ENCODE measurements at places on chromosomes 7 and 10.

DNA sequence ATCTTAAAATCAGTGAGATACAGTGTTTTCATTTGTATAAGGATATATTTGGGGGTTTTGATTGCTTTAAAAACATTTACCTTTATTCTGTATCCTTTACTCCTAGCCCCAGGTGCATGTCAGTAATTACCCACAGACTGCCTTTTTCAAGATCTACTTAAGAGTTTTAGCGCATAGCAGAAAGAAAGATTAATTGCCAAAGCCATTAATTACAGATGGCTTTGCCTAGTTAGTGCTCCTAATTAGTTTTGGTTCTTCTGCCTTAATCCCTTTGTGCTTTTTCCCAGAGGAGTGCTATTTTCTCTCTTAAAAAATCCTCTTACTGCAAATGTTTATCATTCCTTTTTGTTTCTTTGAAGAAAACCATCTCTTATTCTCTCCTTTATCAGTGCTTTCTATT lies 122.8 kb downstream of the MAPK8 start:
- DNase-seq, result no peak

GRCh38 chr7:15870347-15870746 lies 183.9 kb upstream of the MEOX2 start:
- no peak for DNase-seq

GRCh38 chr10:4353059-4353655 lies 472.9 kb upstream of the AKR1E2 start:
- no peak for DNase-seq

DNA sequence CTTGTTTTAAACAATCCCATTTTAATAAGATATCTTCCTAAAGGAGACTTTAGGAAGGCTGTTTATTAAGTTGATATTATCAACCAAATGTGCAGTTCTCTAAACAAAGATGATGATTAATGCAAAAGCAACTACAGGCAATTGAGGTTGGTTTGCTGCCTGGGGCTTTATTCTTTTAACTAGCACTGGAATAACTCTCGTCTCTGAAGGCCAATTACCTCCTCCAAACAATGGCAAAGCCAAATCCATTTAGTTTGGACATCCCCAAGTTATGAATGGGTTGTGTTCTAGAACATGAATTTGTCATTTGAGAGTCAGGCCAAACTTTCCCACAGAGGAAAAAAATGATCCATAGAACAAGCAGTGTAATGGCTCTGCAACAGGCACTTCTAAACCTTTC lies 114.1 kb downstream of the SLC16A9 start:
- DNase-seq, result no peak

DNA sequence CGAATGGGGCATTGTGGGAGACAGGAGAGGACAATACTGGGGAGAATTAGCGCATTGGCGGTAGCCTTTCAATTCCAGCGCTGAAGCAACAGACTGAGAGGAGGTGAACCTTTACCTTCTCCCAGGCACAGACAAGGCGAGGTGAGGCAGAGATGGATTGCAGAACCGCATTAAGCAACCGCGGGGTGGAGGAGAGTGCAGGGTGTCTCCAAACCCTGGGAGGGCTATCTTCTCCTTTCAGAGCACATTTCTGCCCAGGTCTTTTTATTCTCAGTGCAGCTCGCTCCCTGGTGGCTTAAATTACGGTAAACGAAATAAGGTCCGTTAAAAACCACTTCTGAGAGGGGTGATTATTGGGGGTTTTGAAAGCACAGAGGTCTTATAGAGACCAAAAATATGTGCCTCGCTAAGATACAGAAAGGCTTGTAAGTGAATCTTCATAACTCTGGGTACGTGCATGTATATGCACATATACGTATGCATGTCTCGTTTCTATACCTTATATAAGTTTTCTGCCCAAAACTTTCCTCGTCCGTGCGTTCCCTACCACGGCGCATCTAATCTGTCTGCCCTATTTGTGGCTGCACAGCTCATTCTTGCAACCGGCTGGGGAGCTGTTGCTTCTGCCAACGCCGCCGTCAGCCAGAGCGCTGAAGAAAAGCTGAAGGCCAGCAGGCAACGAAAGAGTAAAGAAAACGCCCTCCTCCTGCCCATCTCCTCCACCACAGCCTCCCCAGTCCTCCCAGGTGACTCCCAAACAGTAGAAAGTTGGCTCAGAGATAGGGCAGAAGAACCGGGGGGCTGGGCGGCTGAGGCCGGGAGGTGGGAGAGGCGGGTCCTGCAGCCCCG lies 895 bp upstream of the ZNF804B start:
- no peak for DNase-seq

GRCh38 chr10:86706401-86706841 lies 38.1 kb downstream of the LDB3 start:
- DNase-seq, result no peak

GRCh38 chr7:32062150-32062549 lies 8.1 kb downstream of the PDE1C start:
- no peak for DNase-seq

DNA sequence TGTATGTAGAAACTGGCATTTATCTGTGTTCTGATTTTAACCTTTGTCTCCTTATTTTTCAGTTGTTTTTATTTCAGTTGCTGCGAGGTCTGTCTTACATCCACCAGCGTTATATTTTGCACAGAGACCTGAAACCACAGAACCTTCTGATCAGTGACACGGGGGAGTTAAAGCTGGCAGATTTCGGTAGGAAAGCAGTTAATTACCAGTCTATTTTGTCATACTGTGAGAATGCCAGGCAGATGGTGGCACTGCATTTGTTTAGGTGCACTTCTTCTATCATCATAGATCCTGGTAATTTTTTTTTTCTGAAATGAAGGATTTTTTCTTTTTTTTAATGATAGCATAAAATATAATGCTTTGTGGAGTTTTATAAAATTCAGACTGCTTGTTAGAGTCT lies 321.4 kb downstream of the CDK14 start:
- DNase-seq, result no peak

DNA sequence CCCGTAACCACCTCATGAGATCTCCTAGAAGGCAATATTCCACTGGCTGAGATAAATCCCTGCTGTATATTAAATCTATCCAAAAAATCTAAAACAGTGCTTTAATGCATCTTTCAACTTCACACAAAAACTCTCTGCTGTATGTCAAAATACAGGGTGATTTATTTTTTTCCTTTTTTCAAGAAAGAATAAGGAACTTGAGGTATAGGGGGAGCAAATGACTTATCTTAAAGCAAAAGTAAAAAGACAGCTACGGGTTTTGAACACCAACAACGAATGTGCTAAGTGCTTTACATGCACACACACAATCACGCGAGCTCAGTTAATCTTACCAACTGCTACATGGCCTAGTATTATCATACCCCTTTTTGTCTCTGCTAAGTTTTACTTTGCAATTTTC lies 168.9 kb upstream of the PHF14 start:
- no peak for DNase-seq

- no peak for DNase-seq
These were observed 818 bp downstream of the DLD start for GRCh38 chr7:107891636-107892366.

DNA sequence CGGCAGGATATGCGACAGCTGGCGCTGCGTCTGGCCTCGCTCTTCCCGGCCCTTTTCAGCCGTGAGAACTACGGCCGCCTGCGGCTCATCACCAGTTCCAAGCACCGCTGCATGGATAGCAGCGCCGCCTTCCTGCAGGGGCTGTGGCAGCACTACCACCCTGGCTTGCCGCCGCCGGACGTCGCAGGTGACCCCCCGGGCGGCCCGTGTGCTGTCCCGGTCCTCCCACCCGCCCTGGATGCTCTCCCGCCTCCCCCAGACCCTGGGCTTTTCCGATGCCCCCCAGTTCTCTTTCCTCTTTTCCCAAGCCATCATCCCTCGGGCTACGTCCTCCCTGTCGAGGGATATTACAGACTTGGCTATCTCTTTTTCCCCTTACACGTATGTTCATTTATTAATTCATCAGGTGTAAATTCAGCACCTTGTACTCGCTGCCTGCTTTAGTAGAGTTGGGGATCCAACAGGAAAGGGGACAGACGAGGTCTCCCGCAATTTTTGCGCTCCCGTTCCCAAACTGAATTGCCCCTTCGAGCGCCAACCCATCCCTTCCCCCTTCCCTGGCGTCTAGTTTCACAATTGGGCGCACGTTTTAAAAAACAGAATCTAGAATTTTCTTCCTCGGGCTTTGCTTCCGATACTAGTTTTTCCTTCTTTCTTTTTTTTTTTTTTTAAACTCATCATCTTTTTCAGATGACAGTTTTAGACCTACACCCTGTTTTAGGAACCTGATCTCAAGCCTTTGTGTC lies 846 bp downstream of the MINPP1 start:
- DNase-seq, result no peak

GRCh38 chr7:80637454-80637853 lies 988 bp upstream of the CD36 start:
- no peak for DNase-seq

- no peak for DNase-seq
These were observed 229.4 kb downstream of the TNS3 start for GRCh38 chr7:47352394-47352968.

DNA sequence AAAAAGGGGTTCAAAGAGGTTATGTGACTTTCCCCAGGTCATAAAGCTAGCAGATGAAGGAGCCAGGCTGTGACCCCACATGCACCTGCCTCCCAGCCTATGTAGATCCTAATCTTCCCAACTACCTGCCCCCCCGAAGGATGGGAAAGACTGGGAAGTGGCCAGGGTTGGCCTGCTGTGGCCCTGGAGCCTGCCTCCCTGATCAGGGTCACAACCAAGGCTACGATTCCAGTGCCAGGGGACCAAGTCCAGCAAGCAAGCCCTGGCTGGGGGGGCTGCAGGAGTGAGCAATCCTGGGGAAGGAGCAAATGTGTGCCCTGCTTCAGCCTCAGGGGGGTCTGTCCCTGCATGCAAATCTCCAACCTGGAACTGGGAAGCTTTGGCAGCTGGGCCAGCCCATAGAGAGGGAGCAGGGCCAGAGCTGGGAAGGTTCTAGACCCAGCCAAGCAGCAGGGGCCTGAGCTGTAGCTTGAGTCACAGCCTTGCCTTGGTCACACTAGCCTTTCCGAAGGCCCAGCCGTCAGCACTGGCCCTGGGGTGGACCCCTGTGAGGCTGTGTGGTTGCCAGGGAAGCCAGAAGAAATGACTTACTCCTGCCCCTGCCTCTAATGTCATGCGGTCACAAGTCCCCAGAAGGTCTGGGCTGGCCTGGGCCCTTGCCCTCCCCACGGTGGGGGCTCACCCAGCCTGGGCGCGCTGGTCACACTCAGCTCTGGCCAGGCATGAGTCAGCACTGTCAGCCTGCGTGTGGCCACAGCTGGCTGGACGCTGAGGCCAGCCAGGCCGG lies 96.4 kb upstream of the ZMIZ1 start:
- no peak for DNase-seq

DNA sequence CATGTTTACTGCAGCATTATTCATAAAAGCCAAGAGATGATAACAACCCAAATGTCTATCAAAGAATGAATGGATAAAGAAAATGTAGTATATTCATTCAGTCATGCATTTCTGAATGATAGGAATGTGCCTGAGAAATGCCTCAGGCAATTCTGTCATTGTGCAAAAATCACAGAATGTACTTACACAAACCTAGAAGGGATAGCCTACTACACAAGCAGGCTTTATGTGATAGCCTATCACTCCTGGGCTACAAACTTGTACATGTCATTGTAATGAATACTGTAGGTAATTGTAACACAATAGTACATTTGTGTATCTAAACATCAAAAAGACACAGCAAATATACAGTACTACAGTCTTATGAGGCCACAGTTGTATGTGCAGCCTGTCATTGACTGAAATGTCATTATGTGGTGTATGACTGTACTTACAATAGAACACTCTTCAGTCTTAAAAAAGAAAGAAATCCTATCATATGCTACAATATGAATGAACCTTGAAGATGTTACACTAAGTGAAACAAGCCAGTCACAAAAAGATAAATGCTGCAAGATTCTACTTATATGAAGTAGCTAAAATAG lies 141.8 kb upstream of the GPR22 start:
- DNase-seq, result no peak

DNA sequence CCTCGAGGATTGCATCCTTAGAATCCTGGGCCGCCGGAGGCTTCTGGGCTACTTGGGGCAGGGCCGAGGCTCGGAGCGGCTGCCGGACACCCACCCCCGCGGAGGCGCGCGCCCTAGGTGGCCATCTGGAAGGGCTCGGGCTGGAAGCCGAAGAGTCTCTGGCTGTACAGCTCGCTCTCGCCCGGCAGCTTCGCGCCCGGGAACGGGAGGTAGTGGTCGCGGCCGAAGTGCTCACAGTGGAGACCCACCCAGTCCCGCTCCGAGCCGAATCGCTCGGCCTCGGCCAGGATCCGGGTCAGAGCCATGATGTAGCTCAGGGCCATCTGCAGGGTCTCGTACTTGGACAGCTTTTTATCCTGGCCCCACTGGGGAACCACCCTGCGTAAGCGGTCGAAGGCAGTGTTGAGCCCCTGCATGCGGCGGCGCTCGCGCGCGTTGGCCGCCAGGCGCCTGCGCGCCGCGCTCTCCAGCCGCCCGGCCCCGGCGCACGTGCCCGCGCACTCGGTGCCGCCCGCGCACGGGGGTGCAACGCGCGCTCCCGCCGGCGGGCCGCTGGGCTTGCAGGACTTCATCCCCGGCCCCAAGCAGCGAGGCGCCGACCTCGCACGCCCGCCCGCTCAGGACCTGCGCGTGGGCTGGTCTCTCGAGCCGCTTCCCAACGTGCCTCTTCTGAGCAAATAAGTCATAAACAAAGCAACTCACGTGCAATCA lies 652 bp downstream of the ATOH7 start:
- DNase-seq, result peak; percentile 13

- DNase-seq, result no peak
These were observed 190.8 kb upstream of the KMT2E start for GRCh38 chr7:104823177-104823576.

GRCh38 chr7:158957510-158957906 lies 101.2 kb downstream of the DYNC2I1 start:
- DNase-seq, result no peak

- no peak for DNase-seq
These were observed 81.9 kb upstream of the INSIG1 start for GRCh38 chr7:155215576-155216325.

- peak; percentile 26 for DNase-seq
These were observed 85.0 kb downstream of the PRKCQ start for GRCh38 chr10:6494936-6495592.

DNA sequence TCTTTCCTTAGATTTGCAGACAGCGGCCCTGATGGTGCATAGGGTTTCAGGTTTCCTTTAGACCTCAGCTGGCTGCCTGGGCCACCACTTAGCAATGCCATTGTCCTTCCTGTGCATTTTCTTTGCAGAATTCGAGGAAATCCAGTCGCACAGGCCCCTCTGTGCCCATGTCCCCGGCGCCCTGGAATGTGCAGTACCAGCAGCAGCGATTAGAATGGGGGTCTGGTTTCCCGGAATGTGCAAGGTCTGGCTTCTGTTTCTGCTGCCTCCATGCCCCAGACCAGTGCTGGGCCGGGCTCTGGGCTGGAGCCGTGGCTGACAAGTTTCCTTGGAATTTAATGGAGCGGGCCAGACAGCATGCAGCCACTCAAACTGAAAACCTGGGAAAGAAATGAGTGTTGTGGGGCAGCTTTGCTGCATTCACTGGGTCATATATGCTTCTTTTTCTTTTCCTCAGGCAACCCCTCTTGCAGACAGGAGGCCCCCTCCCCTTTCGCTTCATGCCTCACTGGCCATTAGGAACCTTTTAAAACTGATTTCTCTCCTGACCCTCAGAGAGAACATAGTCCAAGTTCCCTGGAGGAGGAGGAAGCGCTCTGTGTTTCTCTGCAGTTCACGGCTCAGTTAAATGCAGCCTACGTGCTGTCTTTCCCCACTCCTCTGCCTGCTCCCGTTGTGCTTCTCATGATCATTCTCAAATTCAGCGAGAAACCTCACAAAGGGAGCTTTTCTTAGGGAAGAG lies 14.4 kb downstream of the HTRA1 start:
- no peak for DNase-seq

- DNase-seq, result no peak
These were observed 84.0 kb downstream of the NRBF2 start for GRCh38 chr10:63217120-63217605.

GRCh38 chr10:63055705-63056104 lies 77.4 kb upstream of the NRBF2 start:
- DNase-seq, result no peak
